Stimulated activated CD8-positive, alpha-beta memory T cell treated with anti-CD3 and anti-CD28 coated beads, Interleukin-7, amount 100 ng/mL, for 1 hour (primary cell): ENCODE measurements at places on chromosomes 4 and X.

DNA sequence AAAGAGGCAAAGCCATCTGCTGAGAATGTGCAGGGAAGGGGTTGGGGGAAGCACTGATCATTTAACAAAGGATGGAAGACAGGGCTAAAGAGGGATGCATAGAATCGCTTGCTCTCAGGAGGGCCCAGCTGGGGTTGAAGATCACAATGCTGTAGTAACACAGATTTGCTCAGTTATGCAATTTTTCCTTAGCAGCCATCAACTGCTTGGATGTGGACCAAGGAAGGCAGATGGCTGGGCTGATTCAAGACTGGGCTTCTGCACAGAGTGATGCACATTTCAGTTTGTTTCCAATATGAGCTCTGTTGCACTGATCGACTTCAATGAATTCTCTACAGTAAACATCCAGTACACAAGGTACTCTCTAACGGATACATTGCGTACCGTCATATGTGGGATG lies 127.8 kb upstream of the TBL1X start:
- no peak for DNase-seq

GRCh38 chr4:148415500-148415899 lies 26.7 kb downstream of the NR3C2 start:
- DNase-seq: no peak

GRCh38 chrX:136497556-136498052 lies at the start of gene HTATSF1:
Gene HTATSF1, plus strand, starts transcription at chrX:136497592. Its CDS starts 93 bp downstream, at chrX:136497685.
- DNase-seq: no peak

DNA sequence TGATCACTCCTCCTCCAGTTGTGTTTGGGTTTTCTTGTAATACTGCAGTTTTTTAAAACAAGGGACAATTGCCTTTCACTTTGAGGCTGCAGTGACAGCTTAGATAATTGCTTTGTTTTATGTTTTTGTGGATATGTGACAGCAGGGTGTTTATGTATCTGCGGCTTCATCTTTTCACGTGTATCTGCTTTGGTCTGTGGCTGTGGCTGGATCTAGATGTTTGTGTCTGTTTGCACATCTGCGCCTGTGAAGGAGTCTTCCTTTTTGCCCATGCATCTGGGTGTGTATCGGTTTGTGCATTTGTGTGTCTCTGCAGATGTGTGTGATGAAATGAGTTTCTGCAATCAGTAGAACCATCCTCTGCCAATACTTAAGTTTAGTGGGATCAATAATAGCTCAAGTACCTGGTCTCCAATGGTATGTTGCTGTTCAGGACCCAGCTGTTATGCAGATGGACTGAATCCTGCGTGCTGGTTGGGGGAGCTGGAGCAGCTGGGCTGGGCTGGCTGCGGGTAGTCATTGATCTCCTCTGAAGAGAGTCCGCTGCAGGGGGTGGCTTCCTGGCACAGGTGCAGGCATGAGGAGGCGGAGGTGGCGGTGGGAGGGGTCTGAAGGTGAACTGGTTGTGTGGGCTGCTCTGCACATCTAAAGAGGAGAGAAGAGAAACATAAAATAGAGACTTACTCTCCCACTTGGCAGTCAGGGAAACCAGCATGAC lies 390.3 kb downstream of the SH2D1A start:
- no peak for DNase-seq

GRCh38 chrX:108250654-108251579 lies 159.3 kb downstream of the ATG4A start:
- DNase-seq: no peak

DNA sequence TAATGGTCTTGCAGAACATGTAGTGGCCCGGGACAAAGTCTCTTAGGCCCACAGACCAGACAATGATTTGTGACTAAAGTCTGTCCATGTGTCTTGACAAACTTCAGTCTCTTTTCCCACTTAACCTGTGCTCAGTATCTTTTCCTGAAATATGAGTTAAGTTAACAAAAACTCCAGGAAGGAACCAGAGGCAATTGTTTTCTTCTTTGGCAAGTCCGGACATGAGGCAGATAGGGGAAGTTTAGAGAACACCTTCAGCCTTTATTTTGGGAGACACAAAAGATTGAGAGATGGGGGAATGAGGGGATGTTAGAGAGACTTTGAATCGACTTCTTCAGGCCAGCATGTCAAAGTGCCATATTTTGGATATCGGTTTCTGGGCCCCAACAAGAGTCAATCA lies 80.2 kb upstream of the FRMPD4 start:
- no peak for DNase-seq

DNA sequence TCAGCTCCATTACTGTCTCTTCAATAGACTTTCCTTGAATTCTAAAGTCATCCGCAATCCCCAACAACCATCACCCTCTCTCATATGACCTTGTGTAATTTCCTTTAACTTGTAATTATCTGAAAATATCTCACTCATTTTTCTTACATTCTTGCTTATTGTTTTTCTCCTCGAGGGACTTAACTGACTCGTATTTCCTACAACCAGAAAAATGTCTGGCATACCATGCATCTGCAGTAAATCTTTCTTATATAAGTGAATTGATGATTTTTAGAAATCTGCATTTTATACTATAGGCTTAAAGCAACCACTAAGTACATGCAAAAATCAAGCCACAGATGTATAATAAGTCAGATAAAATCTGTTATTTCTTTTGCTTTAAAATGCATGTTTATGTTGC lies 276.7 kb downstream of the UNC5C start:
- DNase-seq: no peak

GRCh38 chr4:76238701-76239100 lies 12.8 kb upstream of the FAM47E start:
- DNase-seq: no peak

DNA sequence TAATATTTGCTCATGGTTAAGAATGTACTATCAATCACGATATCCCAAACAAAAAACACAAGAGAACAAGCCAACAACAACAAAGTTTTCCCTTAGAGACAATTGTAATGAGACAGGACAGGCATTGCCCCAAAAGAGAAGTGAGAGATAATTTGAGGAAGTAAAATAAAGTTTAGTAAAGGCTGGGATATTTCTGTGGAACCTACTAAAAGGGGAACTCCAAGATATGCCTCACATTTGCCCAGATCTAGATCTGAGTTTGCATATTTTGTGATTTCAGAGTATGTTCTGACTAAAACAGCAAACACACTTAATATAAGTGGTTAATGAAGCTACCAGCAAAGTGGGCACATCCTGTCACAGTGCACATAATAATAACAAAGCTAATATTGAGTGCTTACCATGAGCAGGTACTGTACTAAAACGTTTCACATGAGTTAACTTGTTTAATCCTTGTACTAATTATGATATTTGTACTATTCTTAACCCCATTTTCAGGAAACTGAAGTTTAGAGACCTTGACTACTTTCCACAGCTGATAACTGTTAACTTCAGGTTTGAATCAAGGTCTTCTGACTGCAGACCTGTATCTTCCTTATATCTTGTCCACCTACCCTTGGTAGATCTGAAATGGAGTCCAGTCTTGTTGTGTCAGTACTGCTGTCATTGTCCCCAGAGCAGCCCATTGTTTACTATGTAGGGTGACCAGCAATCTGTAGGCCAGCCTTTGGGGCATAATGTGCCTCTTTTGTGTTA lies 26.0 kb upstream of the BMP2K start:
- no peak for DNase-seq
